Osteoblast (primary cell): ENCODE measurements at places on chromosomes 12 and 14. TPM values are rescaled to one million over a fixed set of nuclear protein-coding genes. Genes with fewer than 3 reads are reported as not detected.
A peak's percentile ranks its signal among the peaks of the same experiment; 100 is the strongest.

DNA sequence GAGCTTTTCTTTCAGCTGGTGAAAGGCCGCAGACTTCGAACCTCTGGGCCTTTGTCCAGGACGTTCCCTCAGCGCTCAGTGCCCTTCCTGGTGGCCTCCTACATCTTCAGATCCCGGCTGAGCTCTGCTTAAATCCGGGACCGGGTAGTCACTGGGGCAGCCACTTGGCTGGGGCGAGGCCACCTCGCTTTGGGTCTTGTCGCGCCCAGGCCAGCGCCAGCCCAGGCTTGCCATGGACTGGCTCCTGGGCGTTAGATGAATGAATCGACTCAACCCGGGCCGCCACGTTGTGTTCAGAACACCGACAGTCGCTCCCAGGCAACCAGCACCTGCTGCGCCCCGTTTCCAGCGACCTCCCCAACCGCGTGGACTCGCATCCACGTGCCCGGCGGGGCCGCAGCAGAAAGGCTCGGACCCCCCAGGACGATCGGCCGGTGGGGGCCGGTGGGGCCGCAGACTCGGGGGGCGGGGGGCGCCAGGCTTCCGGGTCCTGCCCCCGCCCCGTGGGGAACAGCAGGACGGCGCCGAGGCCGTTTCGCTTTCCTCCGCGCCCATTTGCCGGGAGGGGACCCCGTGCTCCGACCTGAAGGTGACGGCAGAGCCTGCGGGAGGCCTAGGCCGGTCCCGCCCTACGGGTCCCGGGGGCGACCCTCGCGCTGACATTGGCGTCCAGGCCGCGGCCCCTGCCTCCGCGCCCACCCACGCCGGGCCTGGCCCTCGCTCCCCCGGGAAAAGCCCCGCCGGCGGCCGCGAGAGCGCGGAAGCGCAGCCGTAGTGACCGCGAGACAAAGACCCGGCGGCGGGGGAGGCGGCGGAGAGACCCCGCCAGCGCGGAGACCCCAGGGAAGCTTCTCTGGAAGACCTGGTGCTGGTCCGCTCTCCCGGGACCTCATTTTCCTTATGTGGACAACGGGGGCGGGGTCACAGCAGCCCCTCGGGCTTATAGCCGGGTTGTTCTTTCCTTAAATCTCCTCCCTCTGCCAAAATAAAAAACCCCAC, 37.3 kb upstream of the RCOR1 start:
- no peaks in the 10 kb centered on the region for H3K36me3 ChIP-seq
- DNase-seq = peak; percentile 90
- peak overlapping the region; percentile 82 for H3K4me3 ChIP-seq

DNA sequence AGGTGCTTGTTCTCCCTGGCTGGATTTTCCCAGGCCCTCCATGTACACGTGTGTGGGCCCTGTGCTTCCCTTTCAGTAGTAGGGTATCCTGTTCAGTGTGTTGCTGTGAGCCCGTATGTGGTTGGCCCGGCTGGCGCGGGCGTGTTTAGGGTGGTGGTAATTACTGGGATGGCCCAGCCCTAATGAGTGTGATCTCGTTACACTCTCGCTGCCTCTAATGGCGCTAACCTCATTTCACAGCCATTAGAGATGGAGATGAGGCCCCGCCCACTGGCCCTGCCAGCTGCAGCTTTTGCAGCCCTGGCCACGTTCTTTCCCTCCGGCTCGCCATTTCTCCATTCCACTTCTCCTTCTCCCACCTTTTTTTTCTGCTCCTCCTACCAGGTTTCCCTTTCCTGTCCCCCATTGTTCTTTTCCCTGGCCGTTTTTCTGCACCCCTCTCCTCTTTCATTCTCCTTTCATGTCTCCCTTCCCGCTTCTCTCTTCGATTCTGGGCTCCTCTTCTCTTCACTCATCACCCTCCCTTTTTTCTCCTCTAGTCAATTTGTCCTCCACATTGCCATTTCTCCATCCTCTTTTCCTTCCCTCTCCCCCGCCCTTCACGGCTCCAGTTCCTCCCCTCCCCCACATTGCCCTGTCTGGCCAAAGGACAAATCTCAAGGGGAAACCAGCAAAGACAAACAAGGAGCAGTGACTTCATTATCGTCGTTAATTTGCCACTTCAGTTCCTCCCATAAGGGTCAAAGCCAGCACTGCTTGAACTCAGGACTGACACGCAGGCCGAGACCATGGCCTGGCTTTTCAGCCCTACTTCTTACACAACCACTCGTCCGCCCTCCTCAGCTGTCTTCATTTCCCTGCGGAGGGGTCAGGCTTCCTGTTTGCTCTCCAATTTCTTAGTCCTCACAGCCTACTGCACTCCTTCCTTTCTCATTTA, 6.8 kb downstream of the ZFHX2 start:
- H3K27ac ChIP-seq = peak overlapping the region; percentile 26
- H3K27me3 ChIP-seq = no peaks in the 10 kb centered on the region
- peaks cover 5% of the 10 kb centered on the region for H3K36me3 ChIP-seq
- DNase-seq = peak; percentile 58
- no peak overlapping the region for H3K4me3 ChIP-seq

GRCh38 chr12:47987411-47988072, 16.7 kb downstream of the COL2A1 start:
- H3K4me1 ChIP-seq = no peaks in the 10 kb centered on the region
- no peaks in the 10 kb centered on the region for H3K36me3 ChIP-seq
- peak; percentile 80 for DNase-seq
- H3K4me3 ChIP-seq = no peak overlapping the region

GRCh38 chr14:51081209-51081608, 13.7 kb downstream of the TRIM9 start:
- no peaks in the 10 kb centered on the region for H3K36me3 ChIP-seq
- no peak for DNase-seq
- no peak overlapping the region for H3K4me3 ChIP-seq
- no peaks in the 10 kb centered on the region for H3K4me1 ChIP-seq

GRCh38 chr12:43100231-43100630, 451.8 kb downstream of the ADAMTS20 start:
- no peaks in the 10 kb centered on the region for H3K27me3 ChIP-seq
- H3K4me3 ChIP-seq = no peak overlapping the region
- peaks cover 21% of the 10 kb centered on the region for H3K4me1 ChIP-seq
- DNase-seq = no peak
- no peaks in the 10 kb centered on the region for H3K36me3 ChIP-seq

DNA sequence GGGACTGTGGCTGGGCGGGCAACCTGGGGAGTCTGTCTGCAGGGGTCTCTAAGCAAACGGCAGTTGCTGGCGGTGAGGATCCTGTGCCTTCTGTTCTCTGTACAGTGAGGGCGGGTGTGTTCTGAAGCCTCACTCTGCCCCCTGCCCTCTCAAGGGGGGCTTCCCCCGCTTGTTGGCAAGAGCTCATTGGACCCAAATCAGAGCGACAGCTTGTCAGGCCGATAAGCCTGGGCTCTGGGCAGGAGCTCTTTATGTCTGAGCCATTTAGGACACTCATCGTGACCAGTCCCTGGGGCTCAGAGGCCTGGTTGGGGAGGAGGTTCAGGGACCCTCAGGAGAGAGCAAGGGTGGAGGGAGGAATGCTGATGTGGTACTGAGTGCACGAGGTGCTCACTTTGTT, 136.0 kb downstream of the TSPAN9 start:
- DNase-seq = no peak
- peaks cover 14% of the 10 kb centered on the region for H3K4me1 ChIP-seq
- H3K27me3 ChIP-seq = no peaks in the 10 kb centered on the region

DNA sequence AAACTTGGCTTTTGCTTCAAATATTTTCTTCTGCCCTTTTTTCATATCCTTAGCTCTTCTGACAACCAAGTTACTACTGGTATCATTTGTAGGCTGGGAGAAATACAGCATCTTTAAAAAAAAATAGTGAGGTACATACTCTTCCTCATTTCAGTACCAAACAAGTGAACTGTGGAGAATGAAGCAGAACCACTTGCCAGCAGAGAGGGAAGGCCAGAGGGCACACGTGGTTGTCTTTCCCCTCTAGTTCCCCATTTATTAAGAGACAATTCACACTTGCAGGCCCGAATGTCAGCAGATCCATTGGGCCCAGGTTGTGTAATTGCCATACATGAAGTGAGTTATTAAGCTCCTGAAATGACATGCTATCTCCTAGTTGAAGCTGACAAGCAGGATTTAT, 3.2 kb downstream of the SUSD6 start:
- H3K27ac ChIP-seq = no peak overlapping the region
- H3K36me3 ChIP-seq = no peaks in the 10 kb centered on the region
- H3K4me3 ChIP-seq = no peak overlapping the region
- H3K4me1 ChIP-seq = peaks cover 57% of the 10 kb centered on the region
- DNase-seq = no peak

DNA sequence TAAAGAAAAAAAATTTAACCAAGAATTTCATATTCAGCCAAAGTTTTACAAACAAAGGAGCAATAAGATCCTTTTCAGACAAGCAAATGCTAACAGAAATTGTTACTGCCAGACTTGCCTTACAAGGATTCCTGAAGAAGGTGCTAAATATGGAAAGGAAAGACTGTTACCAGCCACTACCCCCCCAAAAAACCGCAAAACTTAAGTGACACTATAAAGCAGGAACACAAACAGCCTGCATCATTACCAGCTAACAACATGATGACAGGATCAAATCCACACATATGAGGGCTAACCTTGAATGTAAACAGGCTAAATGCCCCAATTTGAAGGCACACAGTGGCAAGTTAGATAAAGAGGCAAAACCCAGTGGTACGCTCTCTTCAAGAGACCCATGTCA, 55.7 kb downstream of the APOBEC1 start:
- no peak overlapping the region for H3K4me3 ChIP-seq
- H3K27ac ChIP-seq = no peak overlapping the region
- H3K27me3 ChIP-seq = no peaks in the 10 kb centered on the region

- H3K36me3 ChIP-seq = no peaks in the 10 kb centered on the region
- no peak overlapping the region for H3K4me3 ChIP-seq
- no peaks in the 10 kb centered on the region for H3K27me3 ChIP-seq
- peaks cover 24% of the 10 kb centered on the region for H3K4me1 ChIP-seq
- DNase-seq = no peak
- no peak overlapping the region for H3K27ac ChIP-seq
Measured at GRCh38 chr12:104583301-104583700, 126.6 kb downstream of the CHST11 start.

GRCh38 chr12:116068853-116069252, 208.6 kb downstream of the MED13L start:
- H3K4me1 ChIP-seq = peaks cover 7% of the 10 kb centered on the region
- no peak overlapping the region for H3K4me3 ChIP-seq
- H3K27me3 ChIP-seq = no peaks in the 10 kb centered on the region

GRCh38 chr12:22974865-22975264, 349.9 kb downstream of the ETNK1 start:
- H3K27me3 ChIP-seq = no peaks in the 10 kb centered on the region
- H3K27ac ChIP-seq = peak overlapping the region; percentile 11
- H3K36me3 ChIP-seq = no peaks in the 10 kb centered on the region
- H3K4me1 ChIP-seq = peaks cover 27% of the 10 kb centered on the region
- DNase-seq = no peak

DNA sequence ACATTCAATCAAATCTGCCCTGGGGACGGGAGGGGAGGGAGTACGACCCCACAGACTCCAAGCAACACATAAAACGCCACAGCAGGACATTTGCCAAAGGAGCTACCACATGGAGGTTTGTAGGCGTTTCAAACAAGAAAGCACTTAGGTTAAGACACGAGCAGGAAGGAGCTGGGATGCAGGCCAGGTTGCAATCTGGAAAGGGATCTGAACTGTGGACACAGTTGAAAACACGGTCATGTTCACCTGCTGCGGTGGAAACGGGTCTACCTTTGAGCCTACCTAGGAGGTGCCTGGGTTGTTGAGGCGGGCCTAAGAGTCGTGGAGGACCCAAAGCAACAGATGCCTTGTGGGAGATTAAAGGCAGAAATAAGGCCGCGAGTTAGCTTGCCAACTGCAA, 18.4 kb downstream of the PRKAB1 start:
- no peaks in the 10 kb centered on the region for H3K27me3 ChIP-seq
- no peak overlapping the region for H3K27ac ChIP-seq
- no peak overlapping the region for H3K4me3 ChIP-seq
- H3K4me1 ChIP-seq = peaks cover 25% of the 10 kb centered on the region
- peaks cover 8% of the 10 kb centered on the region for H3K36me3 ChIP-seq
- peak; percentile 27 for DNase-seq

The CTSG gene
- not detected in 2 replicates for total RNA-seq
